NT2/D1 (cell line): ENCODE measurements at places on chromosomes 7 and 10.
A peak's percentile ranks its signal among the peaks of the same experiment; 100 is the strongest.

GRCh38 chr7:7201578-7202374 is 19.4 kb downstream of the C1GALT1 start:
- no peak for DNase-seq

DNA sequence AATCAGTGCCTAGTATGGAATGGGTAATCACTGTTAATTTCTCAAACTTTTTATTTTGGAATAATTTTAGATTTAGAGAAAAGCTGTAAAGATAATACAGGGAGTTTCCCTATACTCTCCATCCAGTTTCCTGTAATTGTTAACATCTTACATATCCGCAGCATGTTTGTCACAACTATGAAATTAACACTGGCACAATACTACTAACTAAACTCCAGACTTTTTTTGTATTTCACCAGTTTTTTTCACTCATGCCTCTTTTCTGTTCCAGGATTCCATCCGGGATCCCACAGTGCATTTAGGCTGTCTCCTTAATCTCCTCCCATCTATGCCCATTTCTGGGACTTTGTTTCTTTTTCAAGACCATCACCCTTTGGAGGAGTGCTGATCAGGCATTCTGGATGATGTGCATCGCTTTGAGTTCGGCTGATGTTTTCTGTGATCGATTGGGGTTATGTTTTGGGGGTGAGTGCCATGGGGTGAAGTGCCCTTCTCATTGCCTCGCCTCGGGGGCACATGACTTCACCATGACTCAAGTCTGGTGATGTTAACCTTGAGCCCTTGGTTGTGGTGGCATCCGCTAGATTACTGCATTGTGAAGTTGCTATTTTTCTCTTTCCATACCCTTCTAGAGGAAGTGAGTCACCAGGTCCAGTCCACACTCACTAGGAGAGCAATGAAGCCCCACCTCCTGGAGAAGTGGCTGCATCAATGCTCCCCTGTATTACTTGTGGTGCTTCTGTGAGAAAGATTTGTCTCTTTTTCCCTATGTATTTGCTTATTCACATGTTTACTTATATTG is 43.9 kb upstream of the GRB10 start:
- no peak for DNase-seq

DNA sequence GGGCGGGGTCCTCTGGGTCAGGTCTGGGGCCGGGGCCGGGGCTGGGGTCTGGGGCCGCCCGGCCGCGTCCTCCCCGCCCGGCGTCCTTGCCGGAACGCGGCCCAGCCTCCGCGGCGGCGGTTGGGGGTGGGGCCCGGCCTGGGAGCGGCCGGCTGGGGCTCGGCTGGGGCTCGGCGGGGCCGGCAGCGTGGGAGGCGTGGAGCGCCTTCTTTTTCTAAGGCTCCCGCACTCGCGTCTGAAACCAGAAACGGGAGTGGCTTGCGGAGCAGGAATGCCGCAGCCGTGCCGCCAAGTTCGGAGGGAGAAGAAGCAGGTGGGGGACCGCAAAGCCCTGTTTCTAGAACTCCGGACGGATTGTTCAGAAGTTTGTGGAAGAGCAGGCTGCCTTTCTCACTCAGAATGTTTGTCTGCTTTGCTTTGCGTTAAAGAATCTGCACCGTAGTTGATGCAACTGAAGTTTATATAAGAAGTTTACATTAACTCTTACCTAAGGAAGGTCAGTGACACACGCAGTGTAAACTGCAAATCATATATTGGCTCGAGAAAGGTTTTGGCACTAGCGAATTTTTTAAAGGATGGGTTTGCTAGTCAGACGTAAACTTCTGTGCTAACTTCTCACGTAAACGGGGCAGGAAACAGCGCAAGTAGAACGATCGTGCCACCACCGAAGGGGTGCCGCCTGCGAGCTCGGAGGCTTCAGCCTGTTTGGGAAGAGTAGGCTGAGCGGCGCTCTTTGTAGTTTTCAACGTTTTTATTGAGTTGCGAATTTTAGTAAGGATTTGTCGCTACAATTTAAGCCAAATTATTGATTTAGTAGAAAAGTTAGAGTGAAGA is 729 bp downstream of the DNAJB6 start:
- DNase-seq, result no peak

GRCh38 chr7:1169409-1170368 is 9.7 kb upstream of the ZFAND2A start:
- peak; percentile 86 for DNase-seq

- no peak for DNase-seq
These were observed 53.9 kb upstream of the SKAP2 start for GRCh38 chr7:26918241-26918640.

DNA sequence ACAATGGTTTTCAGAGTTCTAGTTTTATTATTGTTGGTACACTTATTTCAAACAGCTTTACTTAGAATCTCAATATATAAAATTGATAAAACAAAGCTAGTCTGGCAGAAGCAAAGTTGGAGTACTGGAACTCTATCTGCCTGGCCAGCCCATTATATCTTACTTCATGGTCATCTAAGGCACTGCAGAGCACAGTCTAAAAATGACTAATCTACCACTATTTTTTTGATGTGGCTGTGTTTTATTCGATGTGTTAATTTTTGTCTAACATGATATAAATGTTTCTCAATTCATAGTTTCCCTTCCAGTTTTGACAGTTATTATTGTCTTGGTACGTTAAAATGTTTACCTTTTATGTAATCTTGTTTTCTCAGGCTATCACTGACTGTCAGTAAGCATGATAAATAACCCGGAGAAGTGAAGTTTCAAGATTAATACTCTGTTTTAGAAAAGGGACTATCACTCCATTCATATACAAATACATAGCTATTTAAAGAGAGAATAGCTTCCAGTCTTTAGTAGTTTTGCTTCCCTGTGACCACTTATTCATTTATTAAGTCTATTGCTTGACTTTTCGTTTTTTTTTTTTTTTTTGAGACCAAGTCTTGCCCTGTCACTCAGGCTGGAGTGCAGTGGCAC is 60.6 kb upstream of the CSTF2T start:
- DNase-seq, result no peak

DNA sequence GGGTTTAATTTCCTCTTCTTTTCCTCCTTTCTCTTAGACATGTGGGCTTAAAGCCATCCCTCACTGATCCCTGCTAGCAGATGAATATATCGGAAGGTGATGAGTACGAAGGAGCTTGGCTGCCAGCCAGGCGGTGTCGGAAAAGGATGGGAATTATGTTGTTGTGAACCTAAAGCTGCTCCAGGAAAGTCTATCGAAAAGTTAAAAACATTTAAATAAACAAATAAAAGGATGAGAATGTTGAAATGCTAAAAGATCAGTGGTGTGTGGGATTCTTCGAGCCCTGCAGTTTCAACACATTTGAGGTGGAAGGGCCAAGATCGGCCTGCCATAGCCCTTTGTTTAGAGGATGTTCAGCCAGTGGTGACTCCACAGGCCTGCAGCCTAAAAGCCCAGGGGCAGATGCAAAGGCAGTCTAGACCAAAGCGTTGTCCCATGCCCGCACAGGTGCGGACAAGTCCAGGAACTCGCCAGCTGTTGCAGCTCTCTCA is 107.9 kb downstream of the JCAD start:
- no peak for DNase-seq
